ENCODE measurements at places on chromosomes 12 and 14. TPM values are rescaled to one million over a fixed set of nuclear protein-coding genes. Genes with fewer than 3 reads are reported as not detected.

DNA sequence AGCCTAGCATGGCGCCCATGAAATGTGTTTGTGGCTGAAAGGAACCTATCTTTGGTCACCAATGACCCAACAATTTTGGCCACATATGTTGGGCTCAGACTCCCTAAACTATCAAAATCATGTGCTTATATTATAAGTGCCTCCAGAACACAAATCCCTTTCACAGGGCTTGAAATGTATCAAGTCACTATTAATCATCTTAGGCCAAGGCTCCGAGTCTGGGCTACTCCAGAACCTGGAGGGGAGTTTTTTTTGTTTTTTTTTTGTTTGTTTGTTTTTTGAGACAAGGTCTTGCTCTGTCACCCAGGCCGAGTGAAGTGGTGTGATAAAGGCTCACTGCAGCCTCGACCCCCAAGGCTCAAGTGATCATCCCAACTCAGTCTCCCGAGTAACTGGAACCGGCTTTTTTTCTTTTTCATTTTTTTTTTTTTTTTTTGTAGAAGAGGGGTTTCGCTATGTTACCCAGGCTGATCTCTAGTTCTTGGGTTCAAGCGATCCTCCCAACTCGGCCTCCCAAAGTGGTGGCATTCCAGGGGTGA is 989 bp upstream of the DRAM1 start:
- no peak for DNase-seq

MFAP5 gene
- total RNA-seq: 4.8 TPM

DNA sequence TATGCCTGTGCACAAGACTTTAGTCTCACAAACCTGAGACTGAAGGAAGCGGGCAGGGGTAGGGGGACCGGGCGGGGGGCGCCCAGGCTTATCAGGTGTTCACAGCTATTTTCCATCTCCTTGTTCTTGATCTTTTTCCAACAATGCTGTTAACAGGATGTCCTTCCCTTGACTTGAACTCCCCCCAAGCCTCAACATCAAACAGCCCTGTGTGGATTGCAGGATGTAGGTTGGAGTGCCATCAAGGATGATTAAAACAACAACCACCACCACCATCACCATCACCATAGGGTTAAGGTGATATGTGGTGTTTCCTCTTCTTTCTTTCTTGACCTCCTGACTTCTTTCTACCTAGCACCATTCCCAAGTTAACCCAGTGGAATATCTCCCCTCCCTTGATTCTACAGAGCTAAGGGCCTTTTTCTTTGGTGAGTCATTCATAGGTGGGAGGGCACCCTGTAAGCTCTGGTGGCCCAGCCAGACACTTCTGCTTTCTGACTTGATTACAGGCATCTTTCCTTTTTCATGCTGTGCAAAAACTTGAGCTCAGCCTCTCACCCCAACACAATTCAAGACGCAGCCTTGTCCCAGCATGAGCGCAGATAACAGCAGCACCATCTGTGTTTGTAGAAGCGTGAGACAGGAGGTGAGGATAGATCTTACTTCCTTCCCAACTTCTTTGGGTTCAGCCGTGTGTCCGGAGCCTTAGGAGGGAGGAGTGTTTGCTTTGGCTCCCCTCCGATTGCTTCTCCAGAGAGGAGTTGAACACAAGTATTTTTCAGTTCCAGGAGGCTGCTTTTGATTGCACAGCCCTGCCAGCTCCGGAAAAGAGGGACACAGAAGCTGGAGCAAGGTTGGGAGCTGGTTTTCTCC is 26.8 kb downstream of the FLVCR2 start:
- DNase-seq: no peak

DNA sequence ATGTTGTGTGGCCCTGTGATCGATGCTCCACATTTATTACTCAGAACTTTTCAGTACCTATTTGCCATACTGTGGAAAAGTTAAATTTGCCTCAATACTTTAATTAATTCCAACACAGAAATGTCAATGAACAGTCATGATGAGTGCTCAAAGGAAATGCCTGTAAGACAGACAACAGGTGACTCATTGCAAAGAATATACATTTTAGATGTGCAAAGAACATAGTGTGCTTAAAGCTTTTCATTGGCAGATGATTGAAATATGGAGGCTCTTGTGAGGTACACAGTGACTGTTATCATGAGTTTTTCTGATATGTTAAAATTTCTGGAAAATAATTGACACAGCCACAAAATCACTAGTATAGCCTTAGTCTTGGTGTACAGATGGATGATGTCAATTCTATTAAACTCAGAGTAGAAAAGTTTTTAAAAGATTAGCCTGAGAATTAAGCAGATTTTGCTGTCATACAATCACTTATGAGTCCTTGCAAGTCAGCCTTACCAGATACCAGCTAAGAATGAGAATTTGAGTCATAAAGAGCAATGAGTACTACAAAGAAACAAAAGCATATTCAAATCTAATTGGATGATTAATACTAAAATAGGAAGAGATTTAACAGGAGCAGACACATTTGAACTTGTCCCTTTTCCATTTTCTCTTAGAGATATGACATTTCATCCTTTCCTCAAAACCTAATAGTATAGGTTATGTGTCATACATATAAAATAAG is 544.1 kb downstream of the KCNH5 start:
- no peak for DNase-seq

- no peak for DNase-seq
Observed at GRCh38 chr14:72869407-72870329, 24.2 kb downstream of the DPF3 start.

DNA sequence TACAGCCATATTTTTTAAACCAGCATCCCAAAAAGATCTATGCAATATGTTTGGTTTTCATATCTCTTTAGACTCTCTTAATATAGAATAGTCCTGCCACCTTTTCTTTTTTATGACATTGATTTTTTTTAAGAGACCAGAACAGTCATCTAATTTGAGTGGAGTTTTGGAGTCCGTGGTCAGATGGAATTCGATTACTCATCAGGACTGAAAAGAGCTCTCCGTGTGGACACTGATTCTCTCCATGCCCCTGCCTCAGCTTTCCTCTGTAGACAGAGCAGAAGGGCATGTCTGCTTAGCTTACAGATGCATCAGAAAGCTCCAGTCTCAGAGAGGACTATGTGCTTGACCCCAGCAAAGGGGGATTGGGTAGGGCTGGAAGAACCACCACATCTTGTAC is 27.8 kb downstream of the SMCO2 start:
- peak; percentile 75 for DNase-seq

DNA sequence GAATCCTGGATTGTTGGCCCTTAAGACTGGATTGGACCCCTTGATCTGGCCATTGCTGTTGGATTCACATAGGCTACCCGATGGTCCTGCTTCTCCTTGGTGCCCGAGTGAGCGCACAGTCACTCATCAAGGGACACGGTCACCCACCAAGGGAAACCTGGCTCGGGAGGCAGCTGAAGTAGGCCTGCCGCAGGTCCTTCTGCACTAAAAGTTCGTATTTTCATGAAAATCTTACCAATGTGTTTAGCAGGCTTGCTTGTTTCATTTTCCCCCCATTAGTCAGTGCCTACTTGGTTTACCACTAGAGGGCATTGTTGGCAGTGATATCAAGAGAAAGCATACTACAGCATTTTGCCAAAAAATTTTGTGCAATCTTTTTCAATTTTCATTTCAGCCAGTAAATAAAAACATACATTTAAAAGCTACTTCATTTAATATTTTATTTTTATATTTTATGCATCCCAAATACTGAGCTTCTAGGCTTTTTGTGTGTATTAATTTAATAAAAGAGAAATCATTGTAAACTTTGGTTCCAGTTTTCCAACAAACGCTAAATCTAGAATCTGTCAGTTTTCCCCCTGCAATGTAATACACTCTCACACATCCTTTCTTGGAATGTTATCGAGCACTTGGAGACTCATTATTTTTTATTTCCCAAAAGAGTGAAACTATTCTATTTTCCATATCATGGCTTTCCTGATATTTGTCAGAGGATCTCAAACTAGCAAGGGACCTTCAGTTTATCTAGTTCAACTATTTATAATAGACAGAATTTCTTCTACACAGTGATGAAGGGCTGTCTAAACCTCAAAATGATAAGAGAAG is 116.7 kb downstream of the LMNTD1 start:
- peak; percentile 83 for DNase-seq

DNA sequence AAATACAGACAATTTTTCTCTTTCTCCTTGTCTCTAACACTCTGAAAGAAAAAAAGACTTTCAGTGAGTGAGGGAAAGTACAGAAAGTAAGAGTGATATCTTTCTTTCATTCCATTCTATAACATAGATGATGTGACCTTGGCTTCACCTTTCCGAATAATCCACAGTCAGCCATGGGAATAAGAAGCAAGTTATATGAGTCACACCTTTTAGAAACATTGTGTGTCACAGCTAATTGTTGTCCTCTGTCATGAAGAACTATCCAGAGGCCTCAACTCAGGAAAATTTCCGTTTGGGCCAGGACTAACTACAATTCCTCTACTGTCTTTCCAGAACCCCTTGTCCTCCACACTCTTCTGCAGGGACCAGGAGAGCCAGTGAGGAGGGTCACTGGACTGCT is 209.7 kb upstream of the FAR2 start:
- DNase-seq: no peak

ANO2 gene
- 0.43 TPM for total RNA-seq

PSMA6 gene
- total RNA-seq: 217 TPM

GRCh38 chr12:12613344-12613743 is 1.7 kb downstream of the CREBL2 start:
- no peak for DNase-seq

BTG1 gene
- total RNA-seq: 4.8 TPM

GRCh38 chr14:88003425-88003824 is 1.5 kb upstream of the GPR65 start:
- DNase-seq: no peak

- DNase-seq: no peak
Observed at GRCh38 chr14:95221531-95221930, 64.2 kb upstream of the DICER1 start.

GRCh38 chr12:8455271-8455670 is 491 bp upstream of the CLEC6A start:
- DNase-seq: no peak

GRCh38 chr12:24937553-24938244 is 11.2 kb downstream of the BCAT1 start:
- DNase-seq: peak; percentile 14

- no peak for DNase-seq
Observed at GRCh38 chr12:51527966-51528365, 63.1 kb upstream of the SCN8A start.

DNA sequence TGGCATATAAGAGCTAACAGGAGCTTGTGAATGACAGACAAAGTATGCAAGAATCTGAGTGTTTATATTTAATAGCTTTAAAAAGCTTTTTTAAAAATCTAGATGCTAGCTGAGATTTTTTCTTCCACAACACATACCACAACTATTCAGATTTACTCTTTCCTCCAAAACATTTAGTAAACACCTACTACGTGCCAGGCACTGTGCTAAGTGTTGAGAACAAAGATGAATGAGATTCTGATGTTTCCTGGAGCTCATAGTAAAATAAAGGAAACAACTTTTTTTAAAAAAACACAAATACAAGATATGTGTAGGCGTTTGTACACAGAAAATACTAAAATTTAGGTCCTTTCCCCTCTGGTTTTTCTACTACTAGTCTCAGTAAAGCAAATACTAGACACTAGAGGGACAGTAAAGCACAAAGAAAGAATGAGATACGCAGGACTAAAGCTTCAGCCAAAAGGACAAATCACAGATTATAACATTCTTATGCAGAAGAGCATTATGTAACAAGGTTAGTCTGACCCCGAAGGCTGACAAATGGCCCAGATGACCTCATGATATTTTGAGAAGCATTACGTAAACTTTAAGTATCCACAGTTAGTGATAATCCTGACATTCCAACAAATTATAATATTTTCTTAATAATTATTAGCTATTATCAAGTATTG is 78.6 kb upstream of the PAWR start:
- DNase-seq: no peak

GLS2 gene
- not detected for total RNA-seq

OAS2 gene
- total RNA-seq: 5.6 TPM

DNA sequence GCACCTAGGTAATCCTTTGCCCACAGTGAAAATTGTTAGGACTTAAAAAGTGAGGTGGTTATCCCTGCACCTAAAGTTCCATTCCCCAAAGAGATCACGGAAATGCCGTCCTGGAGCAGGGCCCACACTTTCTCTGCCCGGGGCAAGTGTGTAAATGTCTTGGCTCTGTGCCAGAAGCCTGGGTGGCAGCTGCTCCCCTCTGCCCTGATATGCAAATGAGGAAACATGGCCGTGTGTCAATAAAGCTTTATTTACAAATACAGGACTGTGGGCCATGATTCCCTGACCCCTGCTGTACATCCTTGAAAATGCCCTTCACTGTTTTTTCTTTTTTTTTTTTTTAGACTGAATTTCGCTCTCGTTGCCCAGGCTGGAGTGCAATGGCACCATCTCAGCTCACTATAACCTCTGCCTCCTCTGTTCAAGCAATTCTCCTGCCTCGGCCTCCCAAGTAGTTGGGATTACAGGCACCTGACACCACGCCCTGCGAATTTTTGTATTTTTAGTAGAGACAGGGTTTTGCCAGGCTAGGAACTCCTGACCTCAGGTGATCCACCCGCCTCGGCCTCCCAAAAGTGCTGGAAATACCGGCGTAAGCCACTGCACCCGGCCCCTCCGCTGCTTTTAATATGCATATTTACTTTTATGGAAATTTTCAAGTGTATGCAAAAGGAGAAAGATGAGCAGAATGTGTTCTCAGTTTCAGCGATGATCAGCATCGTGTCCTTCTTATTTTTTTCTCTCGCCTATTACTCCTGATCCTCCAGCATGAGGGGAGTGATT is 75.5 kb downstream of the GALNT9 start:
- DNase-seq: no peak

GRCh38 chr12:117034701-117035151 is 64.5 kb downstream of the TESC start:
- DNase-seq: no peak

DNA sequence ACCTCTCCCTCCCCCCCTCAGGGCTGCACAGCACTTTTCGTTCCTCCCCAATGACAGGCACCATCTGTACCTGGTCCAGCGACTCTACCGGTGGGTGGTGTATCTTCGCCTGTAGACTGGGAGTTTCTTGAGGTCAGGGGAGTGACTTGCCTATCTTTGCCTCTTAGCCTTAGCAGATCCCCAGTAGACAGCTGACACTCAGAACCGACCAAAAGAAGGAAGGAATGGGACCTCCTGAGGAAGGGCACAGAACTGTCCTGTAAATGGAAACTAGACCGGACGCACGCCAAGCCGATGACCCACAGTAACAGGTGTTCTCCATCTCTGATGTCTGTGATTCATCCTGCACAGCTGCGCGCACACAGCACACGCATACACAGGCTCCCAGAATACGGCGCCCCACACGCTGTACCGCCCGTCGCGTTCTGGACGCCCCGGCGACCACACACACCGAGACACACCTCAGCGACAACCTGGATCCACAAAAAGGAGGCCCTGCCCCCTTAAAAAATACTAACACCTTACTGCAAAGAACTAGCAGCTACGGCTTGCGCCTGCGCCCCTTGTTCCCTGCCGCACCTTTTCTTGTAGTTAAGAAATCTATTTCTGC is 673 bp upstream of the TTC9 start:
- peak; percentile 26 for DNase-seq

DNA sequence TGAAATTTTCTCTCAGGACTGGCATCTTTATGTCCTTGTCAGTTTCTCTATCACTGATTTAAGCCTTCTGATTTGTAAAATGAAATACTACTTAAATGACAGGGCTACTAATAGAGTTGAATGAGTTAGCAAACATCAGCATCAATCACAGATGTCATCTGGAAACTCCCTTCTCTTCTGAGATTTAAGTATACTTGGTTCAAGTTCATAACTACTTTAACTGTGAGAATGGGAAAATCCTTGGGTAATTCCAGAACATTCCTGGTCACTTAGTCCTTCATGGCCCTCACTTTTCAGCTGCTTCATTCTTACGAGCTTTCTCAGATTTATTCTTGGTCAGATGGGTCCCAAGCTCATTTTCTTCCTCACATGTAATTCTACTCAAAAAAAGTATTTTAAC is 1655.3 kb upstream of the FLRT2 start:
- DNase-seq: peak; percentile 18
